CMK (cell line): ENCODE measurements at places on chromosomes 16 and 17.

GRCh38 chr16:70692873-70693671 is 7.2 kb upstream of the MTSS2 start:
- no peak for DNase-seq

DNA sequence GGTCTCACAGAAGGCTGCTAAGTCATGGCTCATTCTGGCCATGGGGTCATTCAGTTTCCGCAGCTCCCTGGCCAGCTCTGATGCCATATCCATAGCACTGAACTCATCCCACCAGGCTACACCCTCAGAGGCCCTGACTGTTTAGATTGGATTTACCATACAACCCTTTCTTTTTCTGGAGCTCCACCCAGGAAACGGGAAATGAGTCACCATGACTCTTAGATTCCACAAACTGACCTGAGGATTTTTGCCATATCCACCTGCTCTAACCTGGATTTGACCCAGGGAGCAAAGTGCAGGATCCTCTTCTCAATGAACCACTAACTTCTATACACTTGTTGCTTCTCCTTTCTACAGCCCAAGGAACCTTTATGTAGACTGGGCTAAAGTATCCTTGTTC is 20.3 kb upstream of the CALB2 start:
- no peak for DNase-seq

- no peak for DNase-seq
These were observed 134.4 kb downstream of the MAF start for GRCh38 chr16:79466111-79466510.

GRCh38 chr17:61233991-61234750 is 165.5 kb upstream of the TBX2 start:
- no peak for DNase-seq

GRCh38 chr16:49822649-49823370 is 33.1 kb downstream of the ZNF423 start:
- no peak for DNase-seq
